ENCODE measurements at places on chromosomes 7 and 10.

DNA sequence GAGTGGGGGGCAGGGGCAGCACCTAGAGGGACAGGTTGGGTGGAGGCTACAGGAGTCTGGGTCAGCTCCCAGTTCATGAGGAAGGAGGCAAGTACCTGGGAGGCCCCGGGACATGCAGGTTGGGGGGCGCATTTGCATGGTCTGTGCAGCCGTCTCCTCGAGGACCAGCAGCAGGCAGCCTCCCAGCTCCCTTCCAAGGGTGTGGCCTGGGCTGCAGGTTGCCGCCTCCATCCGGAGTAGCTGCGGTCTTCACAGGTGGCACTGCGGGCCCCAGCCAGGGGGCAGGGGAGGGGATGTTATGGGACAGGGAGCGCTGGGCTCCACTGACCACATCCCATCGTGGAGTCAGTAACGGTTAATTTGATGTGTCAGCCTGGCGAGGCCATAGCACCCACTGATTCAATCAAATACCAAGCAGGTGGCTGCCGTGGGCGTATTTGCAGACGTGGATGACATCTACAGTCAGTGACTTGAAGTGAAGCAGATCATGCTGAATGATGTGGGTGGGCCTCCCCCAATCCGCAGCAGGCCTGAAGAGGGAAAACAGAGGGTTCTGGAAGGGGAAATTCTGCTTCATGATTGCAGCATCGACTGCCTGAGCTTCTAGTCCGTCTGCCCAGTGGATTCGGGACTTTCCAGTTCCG, 81.6 kb downstream of the PRKAG2 start:
- peak; percentile 13 for DNase-seq

- DNase-seq = peak; percentile 46
These were observed 18.7 kb upstream of the DDIT4 start for GRCh38 chr10:72254813-72255568.

GRCh38 chr10:132301371-132302330, 6.1 kb downstream of the STK32C start:
- DNase-seq = no peak

DNA sequence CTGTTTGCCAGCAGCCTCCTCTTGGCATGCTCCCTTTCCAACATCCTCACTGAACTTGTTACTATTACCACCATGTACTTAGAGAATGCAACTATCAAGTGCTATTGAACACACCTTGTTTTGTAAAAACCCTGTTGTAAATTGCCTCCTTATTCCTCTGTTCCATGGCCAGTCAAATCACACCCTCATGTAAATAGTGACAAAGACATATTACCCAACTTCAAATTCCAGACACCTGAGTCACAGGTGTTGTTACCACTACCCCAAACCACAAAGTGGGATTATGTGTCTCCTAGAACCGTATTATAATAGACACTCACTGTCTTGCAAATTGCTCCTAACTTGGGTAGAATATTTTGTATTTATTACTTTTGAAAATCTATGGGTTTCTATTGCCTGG, 263.2 kb upstream of the C7orf33 start:
- DNase-seq = no peak

DNA sequence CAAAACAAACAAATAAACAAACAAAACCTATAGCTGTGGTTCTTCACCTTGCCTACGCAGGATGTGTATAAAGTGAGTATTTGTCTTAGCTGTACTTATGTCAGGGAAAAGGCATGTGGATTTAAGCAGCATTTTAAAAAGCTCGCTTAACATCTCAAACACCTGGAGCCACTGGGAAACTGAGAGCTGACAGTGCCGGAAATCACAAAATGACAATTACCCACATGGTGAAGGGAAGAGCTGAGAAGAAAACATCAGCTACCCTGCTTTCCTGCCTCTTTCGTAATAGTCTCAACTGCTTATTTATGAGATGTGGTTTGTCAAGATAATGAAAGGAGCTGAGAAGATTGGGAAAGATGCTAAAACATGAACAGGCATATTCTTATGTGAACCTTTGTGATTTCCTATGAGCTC, 31.1 kb upstream of the MSMB start:
- DNase-seq = no peak

DNA sequence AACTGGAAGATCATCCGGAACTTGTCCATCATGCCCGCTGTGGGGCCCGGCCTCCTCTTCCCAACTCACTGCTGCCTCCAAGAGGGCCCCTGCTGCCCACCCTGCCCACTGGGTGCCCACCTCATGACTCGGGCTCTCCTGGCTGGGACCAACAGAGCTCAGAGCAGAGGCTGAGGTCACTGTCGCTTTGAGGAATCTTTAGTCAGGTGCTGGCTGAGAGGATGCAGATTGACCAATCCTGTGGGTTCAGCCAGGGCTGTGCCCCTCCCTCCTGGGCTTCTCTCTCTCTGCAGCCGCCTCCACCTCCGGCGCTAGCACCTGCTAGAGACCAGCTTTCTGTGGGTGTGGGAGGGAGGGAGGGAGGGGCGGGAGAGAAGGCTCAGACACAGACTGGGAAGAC, at the start of gene CALHM1:
Gene CALHM1 (minus strand): TSS at position 181 of the 400 bp plus-strand sequence. CDS start 149 bp downstream, at position 32.
- peak; percentile 7 for DNase-seq

GRCh38 chr10:396535-397220, 261.4 kb downstream of the ZMYND11 start:
- DNase-seq = no peak

DNA sequence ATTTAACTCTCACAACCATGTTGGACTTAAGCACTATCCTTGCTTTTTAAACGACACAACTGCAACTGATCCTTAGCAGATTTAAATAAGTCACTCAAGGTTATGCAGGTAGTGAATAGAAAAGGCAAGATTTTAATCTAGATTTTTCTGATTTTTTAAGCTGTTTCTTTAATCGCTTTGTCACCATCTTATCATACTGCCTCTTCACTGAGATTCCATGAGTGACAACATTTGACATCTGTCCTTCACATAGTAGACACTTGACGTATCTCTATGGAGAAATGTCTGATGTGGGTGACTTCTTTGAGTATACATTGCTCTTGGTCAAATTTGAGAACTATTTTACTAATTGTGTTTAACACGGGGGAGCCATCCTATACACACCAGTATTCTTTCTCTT, 839.7 kb downstream of the GATA3 start:
- no peak for DNase-seq

- no peak for DNase-seq
These were observed 53.2 kb upstream of the FAM3C start for GRCh38 chr7:121449329-121449728.

DNA sequence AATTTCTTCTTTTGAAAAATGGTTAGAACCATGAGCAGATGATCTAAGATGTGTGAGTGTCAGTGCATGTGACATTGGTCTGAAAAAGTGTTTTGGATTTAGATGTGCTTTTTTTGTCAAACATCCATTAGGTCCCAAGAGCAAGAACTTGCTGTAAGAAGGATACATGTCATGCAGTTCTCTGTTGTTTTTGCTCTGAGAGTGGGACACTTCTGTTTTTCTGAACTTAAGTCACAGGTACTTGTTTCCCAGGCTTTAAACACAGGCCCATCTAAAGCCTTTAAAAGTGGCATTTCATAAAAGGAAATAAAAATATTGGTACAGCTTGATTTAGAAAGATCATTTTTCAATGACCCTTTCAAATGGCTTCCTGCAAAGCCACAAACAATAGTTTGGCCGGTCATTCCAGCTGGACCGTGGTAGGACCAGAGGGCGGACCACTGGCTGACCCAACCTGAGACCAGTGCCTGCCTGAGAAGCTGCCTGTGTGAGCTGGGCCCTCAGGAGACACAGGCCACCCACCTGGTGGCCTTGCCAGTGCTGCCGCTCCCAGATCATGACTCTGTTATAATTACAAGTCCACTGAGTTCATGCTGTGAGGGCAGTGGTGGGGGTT, 92.7 kb downstream of the EEPD1 start:
- DNase-seq = no peak

- no peak for DNase-seq
These were observed 47.0 kb upstream of the ZNF107 start for GRCh38 chr7:64618785-64619456.

DNA sequence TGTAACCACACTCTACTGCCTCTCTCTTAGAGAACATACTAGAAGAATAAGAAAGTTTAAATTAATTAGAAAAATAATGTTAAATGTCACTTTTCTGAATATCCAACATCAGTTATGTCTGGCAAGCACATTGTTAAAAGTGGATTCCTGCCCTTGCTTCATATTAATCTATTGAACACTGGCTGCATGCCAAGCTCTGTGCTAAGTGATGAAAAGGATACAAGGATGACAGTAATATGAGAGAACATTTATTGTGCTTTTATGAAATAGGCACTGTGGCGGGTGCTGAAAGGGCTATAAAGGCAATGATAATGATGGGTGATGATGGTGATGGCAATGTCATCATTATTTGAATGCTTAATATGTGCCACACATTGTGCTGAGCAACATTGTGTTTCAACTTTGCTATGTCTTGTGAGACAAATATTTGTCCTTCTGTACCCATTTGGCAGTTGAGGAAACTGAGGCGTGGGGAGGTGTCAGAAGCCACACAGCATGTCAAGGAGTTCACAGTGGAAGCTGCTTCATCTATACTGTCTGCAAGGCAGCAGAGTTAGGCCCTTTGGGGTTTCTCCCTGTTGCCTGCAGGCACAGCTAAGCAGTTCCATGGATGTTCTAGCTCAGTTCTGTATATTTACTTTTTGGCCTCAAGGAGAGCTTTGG, 64.2 kb upstream of the RAPGEF5 start:
- DNase-seq = no peak

GRCh38 chr7:18320971-18321567, 174.5 kb upstream of the HDAC9 start:
- no peak for DNase-seq
